ENCODE measurements at places on chromosomes 5 and 9.

GRCh38 chr5:131252824-131253171 lies 11.1 kb upstream of the CDC42SE2 start:
- DNase-seq: no peak

GRCh38 chr9:127365461-127365860 lies 31.5 kb upstream of the SLC2A8 start:
- DNase-seq: no peak

GRCh38 chr9:135008416-135008815 lies 79.1 kb upstream of the OLFM1 start:
- no peak for DNase-seq

GRCh38 chr5:113319256-113320053 lies 115.3 kb downstream of the TSSK1B start:
- DNase-seq: no peak

DNA sequence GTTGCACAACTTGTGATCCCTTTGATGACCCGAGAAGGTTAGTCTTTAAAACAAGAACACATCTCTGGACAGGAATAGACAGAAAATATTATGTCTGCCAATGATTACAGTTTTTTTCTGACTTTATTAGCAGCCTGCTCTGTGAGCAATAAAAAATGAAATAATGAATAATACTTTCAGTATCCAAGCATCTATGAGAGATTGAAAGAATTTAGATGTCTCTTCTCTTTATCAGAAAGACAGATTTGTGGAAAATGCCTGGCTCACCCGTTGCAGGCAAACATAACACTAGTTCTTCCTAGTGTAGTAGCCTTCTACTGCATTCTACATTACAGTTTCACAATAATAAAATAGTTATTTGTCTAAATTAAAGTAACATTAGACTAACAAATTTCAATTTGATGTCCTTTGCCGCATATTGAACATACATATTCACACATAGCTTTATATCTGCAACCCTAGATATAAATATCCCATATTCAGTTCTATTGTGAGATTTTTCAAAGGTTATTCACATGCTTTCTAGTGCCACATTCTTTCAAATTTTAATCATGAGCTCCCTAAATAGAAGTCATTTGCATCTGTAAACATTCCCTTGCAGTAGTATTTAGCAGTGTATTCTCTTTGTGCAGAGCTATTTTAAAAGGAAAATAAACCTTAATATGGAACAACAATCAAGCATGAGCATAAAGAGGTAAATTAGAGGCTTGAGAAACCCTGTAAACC lies 267.3 kb downstream of the EFNA5 start:
- no peak for DNase-seq

DNA sequence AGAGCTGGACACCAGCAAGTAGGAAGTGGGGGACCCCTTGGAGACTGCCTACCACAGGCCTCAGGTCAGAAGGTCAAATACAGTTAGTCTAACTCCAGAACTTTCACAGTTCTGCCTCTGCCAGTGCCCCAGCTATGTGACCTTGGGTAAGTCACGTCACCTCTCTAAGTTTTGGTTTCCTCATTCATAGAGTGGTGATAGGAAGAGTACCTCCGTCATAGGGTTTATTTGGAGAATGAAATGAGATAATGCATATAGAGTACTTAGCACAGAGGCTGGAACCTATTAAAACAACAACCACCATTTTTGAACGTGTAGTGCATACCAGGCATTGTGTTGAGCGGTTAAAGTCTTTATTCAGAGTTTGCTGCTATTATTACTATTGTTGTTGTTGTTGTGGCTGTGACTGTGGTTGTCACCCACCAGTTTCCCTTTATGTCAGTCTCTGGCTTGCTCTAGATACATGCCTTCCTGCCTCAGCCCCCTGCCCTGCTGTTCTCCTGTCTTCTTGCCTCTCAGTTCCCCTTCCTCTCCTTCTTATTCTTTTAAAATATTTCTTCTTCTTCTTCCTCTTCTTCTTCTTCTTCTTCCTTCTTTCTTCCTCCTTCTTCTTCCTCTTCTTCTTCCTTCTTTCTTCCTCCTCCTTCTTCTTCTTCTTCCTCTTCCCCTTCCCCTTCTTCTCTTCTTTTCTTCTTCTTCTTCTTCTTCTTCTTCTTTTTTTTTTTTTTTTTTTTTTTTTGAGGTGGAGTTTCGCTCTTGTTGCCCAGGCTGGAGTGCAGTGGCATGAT lies 67.8 kb downstream of the RALGPS1 start:
- DNase-seq: no peak

GRCh38 chr9:137784046-137784445 lies 93.5 kb upstream of the CACNA1B start:
- DNase-seq: no peak

GRCh38 chr9:78707481-78707991 lies 410.6 kb downstream of the PSAT1 start:
- no peak for DNase-seq

GRCh38 chr5:149061341-149061740 lies 1.5 kb downstream of the SH3TC2 start:
- DNase-seq: no peak

DNA sequence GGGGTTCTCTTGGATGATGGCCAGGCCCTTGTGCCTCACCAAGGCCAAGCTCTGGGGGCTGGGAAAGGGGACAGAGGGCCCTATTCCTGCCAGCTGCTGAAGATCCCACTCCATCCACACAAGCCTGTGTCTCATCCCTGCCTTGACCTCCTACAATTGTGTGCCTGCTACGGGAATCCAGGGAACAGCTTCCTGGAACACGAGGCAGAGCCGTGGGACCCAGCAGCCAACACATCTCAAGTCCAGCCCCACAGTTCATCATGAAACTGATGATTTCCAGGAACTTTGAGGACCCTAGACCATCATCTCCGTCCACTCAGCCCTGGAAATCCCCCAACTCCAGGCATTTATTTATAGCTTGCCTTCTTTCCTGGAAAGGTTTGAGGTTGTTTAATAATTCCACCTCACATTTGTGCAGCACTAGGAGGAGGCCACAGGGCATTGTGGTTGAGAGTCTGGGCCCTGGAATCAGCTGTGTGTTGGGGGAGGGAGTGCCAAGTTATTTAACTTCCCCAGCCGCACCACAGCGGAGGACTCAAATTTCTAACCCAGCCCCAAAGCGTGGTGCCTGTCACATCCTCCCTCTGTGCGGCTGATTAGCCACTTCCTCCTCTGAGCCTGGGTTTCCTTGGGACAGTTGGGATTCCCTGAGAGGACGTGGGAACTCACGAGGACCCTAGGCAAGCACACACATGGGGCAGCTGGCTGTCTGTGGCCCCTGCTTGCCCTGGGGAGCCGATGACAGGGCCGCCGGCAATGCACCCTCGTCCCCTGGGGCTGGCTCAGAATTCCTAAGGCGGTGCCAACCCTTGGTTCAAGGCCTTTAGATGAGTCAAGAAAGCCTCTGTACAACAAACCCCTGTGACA lies 58.2 kb upstream of the GGTA1 start:
- no peak for DNase-seq
